Effector memory CD8-positive, alpha-beta T cell (primary cell): ENCODE measurements at places on chromosomes 12 and 14.

DNA sequence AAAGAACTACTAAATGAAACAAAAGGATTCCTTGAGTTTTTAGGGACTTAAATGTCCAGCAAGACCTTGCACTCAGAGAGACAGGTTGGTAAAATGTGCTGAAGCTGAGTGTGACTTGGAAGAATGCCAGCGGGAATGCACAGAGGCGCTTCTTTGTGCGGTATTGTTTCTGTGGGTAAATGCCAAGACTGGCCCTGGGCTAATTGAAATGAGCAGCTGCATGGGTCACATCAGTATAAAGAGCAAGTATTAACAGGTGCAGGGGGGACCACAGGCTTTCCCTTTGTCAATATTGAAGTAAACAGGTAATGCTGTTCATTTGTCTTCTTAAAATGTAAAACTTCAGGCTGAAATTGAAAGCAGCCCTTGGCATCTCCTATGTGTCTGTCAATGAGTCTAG, 74.3 kb downstream of the LMO3 start:
- no peak for DNase-seq

GRCh38 chr12:120041386-120042231, 52.6 kb downstream of the BICDL1 start:
- DNase-seq: no peak

GRCh38 chr14:22185191-22185590, 403.8 kb downstream of the DAD1 start:
- DNase-seq: no peak

- DNase-seq: no peak
Measured at GRCh38 chr14:66483322-66483721, 2.8 kb upstream of the CCDC196 start.

GRCh38 chr12:90677552-90677951, 277.4 kb downstream of the CCER1 start:
- DNase-seq: no peak

DNA sequence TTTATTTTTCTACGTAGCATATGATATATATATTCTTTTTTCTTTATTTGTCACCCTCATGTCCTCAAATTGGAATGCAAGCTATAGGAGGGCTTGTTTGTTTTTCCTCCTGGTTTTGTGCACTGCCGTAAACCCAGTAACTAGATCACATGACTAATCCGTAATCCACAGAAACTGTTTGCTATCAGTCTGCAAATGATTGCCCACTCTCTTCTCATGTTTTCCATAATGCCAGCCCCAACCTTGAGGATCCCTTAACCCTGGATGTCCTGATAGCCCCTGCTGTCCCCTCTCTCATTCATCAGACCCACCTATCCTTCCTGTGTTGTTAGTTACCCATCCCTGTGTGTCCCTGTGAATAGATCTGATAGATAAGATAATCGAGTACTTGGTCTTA, 94.0 kb downstream of the TSPAN9 start:
- DNase-seq: no peak

- DNase-seq: no peak
Measured at GRCh38 chr12:32569259-32569658, 109.8 kb upstream of the DNM1L start.
